Natural killer cell treated with Interleukin-12 subunit alpha and Interleukin-12 subunit beta and Interleukin-15 and Interleukin-18, amount 100 ng/mL, for 72 hours (primary cell): ENCODE measurements at places on chromosomes 16 and 17. TPM values are rescaled to one million over a fixed set of nuclear protein-coding genes. Genes with fewer than 3 reads are reported as not detected.
A peak's percentile ranks its signal among the peaks of the same experiment; 100 is the strongest.

- no peak for DNase-seq
Observed at GRCh38 chr17:61478790-61479492, 26.7 kb downstream of the TBX4 start.

GRCh38 chr16:68508013-68508412 is 31.1 kb upstream of the ZFP90 start:
- no peak for DNase-seq

DNA sequence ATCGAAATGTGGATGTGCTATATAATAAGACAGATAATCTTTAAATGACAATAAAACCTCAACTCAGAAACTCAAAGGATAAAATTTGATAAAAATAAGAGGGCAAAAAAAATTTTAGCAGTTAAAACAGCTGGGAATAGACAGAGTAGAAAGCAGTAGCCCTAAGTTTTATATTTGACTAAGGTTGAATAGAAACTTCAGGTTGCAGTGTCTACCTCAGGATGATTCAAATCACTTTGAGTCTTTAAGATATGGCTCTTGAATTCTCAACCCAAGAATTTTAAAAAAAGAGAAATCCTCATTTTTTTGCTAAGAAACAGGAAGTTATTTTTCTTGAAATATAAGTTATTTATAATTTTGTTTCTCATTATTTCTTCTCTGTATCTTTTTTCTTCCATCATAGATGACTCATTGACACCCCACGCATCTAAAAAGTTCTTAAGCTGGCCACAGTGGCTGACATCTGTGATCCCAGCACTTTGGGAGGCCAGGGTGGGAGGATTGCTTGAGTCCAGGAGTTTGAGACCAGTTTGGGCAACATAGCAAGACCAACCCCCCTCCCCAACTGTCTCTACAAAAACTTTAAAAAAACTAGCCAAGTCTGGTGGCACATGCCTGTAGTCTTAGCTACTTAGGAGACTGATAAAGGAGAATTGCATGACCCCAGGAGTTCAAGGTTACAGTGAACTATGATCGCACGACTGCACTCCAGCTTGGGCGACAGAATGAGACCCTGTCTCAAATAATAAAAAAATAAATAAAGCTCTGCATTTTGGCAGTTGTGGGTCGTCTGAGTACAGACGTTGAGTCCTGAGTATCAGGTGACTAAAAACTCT is 23.9 kb downstream of the NFAT5 start:
- DNase-seq = no peak

DNA sequence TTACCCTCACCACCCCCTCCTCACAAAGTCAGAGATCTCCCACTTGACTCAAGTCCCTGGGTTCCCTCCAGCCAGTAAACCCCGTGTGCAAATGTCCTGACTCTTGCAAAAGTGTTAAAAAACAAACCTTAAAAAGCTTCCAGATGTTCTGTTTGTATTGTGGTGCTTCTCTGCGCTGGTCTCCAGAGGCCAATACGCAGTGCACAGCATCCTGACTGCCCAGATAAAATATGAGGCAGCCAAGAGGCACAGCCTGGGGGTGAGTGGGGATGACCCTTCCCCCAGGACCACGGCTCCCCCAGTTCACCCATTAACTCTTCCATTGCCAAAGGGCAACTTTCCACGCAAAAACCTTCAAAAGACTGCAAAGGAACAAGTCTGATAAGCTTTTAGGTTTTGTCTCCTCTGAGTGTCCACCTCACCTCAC is 291.8 kb downstream of the SOX9 start:
- no peak for DNase-seq

DNA sequence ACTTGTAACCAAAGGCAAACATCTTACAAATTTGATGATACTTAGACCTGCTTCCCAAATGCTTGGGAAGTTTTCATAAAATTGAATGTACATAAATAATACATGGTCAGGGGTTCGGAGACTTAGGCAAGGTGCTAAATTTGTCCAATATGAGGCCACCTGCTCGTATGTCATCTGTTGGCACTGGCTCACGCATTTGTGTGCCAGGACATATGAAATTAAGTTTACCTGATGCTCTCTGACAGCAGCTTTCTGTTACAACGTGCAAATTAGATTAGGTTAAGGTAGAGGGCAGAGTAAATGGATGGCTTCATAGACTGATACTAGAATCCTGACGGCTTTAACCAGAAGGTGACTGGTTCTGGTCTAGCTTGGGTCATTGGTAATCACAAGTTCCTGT is 970.3 kb upstream of the RBFOX1 start:
- DNase-seq = no peak

DNA sequence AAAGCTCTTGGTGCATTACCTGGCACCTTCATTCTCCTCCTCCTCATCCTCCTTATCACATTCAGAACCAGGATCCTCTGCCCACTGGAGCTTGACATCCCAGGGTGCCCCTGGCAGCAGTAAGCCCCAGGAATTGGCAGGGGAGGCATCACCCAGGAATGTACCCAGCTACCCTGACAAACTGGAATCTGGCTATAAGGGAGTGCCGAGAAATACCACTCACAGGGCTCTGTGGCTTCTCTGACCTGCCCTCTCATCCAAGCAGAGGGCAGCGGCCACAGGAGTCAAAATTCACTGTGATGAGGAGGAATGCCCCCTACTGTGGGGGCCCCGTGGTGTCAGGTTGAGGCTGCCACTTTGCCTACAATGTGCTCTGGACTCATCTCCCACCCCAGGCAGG is 19.6 kb downstream of the MPP3 start:
- DNase-seq = no peak

Gene PNPO
- total RNA-seq = 21.5 TPM

DNA sequence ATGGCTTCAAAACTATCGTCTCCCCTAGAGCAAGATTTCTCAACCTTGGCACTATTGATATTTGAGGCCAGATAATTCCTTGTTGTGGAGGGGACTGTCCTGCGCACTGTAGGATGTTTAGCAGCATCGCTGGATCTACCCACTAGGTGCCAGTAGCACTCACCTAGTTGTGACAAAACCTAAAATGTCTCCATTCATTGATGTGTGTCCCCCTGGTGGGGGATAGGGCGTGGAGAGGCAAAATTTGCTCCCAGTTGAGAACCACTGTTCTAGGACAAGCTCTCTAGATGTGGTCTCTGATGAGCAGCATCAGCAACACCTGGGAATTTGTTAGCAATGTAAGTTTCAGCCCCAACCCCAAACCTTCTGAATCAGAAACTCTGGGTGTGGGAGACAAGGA is 259.0 kb downstream of the XYLT1 start:
- no peak for DNase-seq

Gene KRTAP16-1
- total RNA-seq = not detected

GRCh38 chr17:75277664-75278071 is 6.6 kb upstream of the MIF4GD start:
- DNase-seq = no peak

- no peak for DNase-seq
Observed at GRCh38 chr16:11409398-11409797, 64.1 kb downstream of the RMI2 start.

DNA sequence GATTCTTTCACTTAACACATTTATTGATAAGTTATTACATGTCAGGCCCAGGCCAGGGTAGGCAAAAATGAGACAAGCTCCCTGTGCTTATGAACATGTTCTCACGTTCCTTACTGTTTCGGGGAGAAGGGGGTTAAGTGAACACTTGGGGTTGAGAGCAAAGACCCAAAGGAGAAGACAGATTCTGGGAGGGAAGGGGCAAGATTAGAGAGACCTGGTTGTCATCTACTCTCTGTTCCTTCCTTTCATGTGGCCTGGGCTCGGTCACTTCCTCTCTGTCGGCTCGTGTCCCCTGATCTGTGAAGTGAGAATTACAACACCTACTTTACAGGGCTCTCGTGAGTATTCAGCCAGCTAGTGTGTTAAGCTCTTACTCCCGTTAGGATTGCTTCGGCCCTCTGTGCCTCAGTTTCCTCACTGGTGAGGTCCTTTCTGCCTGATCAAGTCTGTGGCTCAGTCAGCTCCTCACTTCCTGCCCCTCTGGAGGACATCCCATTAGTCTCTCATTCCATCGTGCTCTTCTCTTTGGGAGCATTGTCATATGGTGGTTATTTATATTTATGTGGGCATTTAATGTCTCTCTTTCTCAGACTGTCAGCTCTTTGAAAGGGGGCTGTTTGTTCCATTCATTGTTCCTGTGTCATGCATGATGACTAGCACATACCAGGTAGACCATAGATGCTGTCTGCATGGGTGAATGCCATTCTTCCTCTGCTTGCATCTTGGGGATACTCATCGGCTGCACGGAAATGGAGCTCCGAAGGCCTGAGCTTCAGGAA is 38.9 kb downstream of the PLCG2 start:
- peak; percentile 80 for DNase-seq

GRCh38 chr17:43940630-43941029 is 1.6 kb downstream of the PPY start:
- DNase-seq = no peak

- DNase-seq = no peak
Observed at GRCh38 chr16:86923656-86924055, 345.3 kb downstream of the FOXL1 start.

- DNase-seq = no peak
Observed at GRCh38 chr17:74110467-74110866, 93.0 kb upstream of the RPL38 start.

DNA sequence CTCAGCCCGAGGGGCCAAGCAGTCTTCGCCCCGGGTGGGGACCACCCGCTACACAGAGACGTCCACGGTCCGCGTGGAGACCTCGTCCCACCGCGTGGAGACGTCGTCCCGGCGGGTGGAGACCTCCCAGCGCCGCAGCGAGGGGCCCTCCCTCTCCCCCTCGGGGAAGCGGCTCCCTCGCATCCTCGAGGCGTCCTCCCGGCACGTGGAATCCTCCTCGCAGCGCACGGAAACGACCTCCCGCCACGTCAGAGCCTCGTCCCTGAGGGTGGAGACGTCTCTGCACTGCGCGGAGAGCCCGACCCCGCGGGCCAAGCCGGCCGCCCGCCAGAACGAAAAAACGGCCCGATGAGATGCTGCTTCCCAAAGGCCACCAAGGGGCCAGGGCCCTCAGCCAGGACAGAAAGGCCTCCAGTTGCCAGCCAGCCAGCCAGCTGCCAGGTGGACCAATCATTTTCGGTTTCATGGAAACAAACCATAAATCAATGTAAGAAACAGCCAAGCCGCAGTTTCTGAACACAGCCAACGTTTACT is 424 bp downstream of the C17orf100 start:
- no peak for DNase-seq

DNA sequence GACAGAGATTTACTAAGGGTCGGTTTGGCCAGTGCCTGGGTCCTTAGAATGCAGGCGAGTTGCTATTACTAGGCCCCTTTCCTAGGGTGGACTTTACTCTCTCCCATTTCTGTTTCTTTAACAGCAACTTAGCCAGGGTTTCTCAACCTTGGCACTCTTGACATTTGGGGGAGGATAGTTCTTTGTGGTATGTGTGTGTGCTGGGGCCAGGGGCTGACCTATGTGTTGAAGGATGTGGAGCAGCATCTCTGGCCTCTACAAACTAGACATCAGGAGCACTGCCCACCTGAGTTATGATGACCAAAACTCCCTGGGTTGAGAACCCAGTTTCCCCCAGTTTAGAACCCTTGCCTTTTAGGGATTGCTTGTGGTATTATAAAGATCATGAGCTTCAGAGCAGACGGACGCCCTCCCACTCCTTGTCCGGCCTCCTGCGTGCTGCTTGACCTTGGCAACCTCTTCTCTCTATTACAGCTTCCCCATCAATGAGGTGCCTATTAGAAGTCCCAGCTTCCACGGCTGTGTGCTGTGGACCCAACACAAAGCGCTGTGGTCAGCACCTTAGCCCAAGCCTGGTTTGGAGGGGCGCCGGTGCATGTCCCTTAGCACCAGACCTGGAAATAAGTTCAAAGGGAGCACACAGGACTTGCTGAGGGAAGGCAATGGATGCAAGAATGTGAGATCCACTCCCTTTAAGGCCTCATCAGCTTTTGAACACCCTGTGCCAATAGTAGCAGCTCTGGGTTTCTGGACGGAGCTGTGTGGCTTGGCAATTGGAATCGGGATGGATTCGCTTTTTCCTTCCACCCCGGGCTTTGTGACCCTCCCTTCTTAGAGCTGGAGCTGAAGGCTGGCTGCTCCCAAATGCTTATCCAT is 239.2 kb upstream of the MAF start:
- no peak for DNase-seq

Gene MPP3
- not detected for total RNA-seq

- no peak for DNase-seq
Observed at GRCh38 chr17:72578817-72579470, 458.1 kb downstream of the SOX9 start.

Gene TEKT5
- not detected for total RNA-seq

DNA sequence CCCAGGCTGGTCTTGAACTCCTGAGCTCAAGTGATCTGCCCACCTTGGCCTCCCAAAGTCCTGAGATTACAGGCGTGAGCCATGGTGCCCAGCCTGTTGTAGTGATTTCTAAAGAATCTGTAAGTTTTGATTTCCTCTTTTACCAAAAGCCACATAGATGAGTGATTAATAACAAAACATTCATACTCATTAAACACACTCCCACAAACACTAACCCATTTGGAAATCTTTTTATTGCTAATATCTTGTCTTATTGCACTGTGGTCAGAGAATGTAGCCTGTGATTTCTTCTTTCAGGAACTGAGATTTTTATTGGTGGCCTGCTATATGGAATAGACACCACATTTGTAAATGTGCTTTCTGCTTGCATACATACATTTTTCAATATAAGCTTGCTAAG is 31.6 kb downstream of the MYH10 start:
- no peak for DNase-seq

DNA sequence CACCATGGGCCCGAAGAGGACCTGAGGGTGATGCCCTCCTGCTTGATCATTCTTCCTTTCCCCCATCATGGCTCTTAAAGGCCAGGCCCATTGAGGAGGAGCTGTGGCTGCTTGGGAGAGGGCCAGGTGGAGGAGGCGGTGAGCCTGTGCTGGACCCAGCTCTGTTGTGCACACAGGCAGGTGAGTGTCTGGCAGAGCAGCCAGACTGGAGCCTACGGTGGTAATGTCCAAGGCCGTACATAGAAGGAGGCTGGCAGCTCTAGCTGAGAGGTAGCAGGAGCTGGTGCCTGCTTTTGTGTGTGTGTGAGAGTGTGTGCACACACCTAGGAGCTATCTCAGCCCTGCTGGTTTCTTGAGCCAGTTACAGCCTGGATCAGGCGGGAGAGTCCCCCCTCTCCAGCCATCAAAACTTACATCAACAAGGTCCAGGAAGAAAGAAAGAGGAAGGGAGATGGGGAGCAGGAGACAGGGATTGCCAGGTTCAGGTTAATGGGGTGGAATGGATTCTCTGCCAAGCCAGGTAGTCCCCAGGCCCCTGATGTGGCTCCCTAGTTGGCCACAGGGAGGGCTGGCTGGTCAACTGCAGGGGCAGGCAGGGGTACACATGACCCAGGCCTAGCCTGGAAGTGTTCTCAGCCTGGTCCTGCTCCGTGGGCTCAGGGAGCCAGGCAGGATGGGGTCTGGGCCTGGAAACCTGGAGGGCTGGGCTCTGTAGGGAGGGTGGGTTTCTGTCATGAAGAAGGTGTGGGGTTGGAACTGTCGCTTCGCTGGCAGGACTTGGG is 107.1 kb downstream of the RAP1GAP2 start:
- DNase-seq = no peak

Gene IGFBP4
- total RNA-seq = 0.59 TPM

GRCh38 chr16:84941921-84942320 is 69.4 kb downstream of the ZDHHC7 start:
- no peak for DNase-seq

- peak; percentile 70 for DNase-seq
Observed at GRCh38 chr17:20226814-20227482, 217.8 kb downstream of the SPECC1 start.

Gene ZPBP2
- not detected for total RNA-seq
